ENCODE measurements at places on chromosomes 6 and 20.

DNA sequence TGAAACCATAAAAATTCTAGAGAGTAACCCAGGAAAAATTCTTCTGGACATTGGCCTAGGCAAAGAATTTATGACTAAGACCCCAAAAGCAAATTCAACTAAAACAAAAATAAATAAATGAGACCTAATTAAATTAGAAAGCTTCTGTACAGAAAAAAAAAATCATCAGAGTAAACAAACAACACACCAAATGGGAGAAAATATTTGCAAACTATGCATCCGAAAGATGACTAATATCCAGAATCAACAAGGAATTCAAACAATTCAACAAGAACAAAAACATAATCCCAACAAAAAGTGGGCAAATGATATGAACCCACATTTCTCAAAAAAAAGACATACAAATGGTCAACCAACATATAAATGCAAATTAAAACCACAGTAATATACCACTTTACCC, 242.6 kb upstream of the CDYL start:
- no peak for DNase-seq

GRCh38 chr6:116450769-116451740, 10.1 kb upstream of the CALHM6 start:
- no peak for DNase-seq

DNA sequence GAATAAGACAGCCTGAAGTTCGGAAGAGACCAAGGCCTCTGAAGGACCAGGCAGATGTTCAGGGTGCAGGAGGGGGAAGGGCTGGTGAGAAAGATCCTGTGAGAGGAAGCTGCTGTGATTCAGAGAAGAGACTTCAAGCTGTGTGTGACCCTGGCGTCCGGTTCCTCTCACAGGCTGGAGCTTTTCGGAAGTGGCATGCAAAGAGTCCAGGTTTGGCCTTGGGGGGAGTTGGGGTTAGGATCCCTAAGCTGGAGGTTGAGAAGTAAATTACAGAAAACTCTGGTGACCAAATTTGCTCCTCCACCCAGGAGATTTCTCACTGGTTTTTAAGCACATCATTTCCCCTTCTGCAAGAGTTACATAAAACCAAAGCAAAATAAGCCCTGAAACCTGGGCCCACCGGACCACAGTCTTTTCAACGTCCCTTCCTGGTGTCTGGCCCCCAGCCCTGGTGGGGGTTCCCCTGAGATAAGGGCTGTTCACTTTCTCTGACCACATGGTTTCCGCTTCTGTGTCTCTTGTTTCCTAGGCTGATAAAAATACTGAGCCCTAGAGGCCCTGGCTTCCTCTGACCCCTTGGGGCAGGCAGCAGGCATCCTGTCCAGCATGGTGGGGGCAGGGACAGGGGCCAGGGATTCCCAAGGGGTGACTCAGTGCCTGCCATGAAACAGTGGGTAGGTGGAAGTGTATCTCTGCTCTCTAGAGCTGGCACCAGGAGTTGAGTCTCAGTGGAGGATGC, 12.0 kb upstream of the LTA start:
- DNase-seq = peak; percentile 79

GRCh38 chr6:137845460-137845859, 21.6 kb upstream of the TNFAIP3 start:
- no peak for DNase-seq
